ENCODE measurements at places on chromosomes 1 and 21. TPM values are rescaled to one million over a fixed set of nuclear protein-coding genes. Genes with fewer than 3 reads are reported as not detected.
A peak's percentile ranks its signal among the peaks of the same experiment; 100 is the strongest.

CD5L gene
- total RNA-seq, result not detected

DNA sequence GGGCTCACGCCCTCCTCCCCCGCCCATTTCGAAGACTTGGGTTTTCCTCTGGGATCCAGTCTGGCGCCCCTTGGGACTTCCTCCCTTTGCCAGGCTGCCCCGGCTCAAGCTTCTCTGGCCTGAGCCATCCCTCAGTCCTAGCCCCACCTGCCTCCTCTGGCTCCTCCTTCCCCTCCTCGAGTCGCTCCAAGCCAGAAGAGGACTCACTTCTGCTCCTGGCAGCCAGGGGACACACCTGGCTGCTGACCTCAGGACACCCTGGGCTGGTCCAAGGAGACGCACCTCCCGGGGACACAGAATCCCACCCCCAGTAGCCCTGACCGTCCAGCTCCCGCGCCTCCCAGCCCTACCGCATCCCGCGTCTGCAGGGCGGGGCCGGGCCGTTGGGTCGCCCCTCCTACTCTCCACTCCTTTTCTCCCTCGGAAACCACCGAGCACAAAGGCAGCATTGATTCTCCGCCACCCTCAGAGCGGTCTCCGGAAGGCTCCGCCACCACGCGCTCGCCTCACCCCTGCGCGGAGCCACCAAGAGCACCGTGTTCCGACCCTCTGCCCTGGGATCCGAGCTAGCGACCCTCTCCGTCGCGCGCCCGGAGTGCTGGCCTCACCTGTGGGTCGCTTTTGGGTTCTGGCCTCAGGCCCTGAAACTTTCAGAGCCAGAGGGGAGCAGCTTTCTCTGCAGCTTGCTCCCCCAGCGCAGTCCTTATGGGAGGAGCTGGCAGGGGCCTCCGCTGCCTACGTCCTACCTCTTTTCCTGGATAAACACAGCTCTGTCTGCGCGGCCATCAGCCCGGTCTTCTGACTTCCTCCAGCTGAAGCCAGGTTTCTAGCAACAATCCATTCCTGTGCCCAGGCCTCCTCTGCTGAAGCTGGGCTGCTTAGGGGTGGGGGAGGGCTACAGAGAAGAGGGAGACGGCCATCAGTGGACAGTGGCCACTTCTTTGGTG, at the start of gene C2CD4D:
C2CD4D (minus strand) TSS at position 364 of the 947 bp plus-strand sequence. CDS start 831 bp downstream, outside the sequence.
- H3K36me3 ChIP-seq, result peaks cover 14% of the 10 kb centered on the region
- peak; percentile 79 for DNase-seq
- H3K27me3 ChIP-seq, result no peaks in the 10 kb centered on the region

DNA sequence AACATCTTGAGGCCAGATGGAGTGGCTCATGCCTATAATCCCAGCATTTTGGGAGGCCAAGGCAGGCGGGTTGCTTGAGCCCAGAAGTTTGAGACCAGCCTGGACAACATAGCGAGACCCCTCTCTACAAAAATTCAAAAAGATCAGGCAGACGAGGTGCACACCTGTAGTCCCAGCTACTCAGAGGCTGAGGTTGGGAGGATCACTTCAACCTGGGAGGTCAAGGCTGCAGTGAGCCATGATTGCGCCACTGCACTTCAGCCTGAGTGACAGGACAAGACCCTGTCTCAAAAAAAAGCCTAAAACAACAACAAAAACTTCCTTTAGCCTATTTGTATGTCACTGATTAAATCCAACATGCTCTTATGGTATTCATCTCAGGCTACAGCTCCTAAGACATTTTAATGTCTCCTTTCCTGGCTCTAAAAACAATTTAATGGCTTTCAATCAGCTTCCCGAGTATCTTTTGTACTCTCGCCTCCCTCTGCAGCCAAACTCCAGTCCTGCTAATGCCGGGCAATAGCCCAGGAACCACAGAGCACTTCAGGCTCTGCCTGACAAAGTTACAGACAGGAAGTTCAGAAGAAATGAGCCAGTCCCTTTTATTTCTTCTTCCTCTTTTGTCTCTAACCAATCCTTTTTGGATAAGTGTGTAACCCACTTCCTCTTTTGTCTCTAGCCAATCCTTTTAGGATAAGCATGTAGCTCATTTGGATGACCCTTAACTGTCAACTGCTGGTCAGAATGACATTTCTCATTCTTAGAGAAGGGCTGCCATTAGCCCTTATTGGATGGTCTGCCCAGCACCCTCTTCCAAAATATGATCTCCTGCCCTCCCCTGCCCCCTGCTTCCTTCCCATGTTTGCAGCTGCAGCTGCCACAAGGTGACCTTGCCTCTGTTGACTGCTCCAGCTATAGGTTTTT, 6.6 kb upstream of the DOP1B start:
- peaks cover 5% of the 10 kb centered on the region for H3K36me3 ChIP-seq
- peak overlapping the region; percentile 74 for H3K27ac ChIP-seq
- H3K4me3 ChIP-seq, result no peak overlapping the region
- H3K27me3 ChIP-seq, result no peaks in the 10 kb centered on the region
- H3K4me1 ChIP-seq, result peaks cover 24% of the 10 kb centered on the region
- DNase-seq, result no peak

TMEM269 gene
- 0.22 TPM for total RNA-seq

DNA sequence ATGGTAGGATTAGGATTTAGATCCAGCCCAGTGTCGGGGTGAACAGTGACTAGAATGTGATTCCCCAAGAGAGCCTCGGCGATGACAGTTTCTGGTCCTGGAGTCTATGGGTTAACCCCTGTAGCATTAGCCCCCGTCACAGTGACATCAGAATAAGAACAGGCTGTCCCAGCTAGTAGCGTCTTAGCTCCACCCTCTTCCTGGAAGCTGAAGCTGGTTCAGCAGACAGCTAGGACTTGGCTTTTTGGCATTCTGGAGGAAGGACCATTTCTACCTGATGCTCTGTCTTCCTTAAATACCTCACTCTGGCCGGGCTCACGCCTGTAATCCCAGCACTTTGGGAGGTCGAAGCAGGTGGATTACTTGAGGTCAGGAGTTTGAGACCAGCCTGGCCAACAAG, 5.0 kb downstream of the NDUFS2 start:
- no peak overlapping the region for H3K4me3 ChIP-seq
- no peak for DNase-seq
- no peak overlapping the region for H3K27ac ChIP-seq

FCRL5 gene
- 0.05 TPM for total RNA-seq

GRCh38 chr1:35884934-35885333, 1.9 kb downstream of the AGO1 start:
- DNase-seq, result no peak
- H3K27ac ChIP-seq, result no peak overlapping the region
- H3K27me3 ChIP-seq, result no peaks in the 10 kb centered on the region
- peak overlapping the region; percentile 16 for H3K4me3 ChIP-seq
- H3K36me3 ChIP-seq, result peaks cover 6% of the 10 kb centered on the region

EPB41 gene
- 74.9 TPM for total RNA-seq

- peaks cover 11% of the 10 kb centered on the region for H3K27me3 ChIP-seq
- H3K4me1 ChIP-seq, result peaks cover 9% of the 10 kb centered on the region
- no peak overlapping the region for H3K27ac ChIP-seq
- no peak for DNase-seq
- H3K36me3 ChIP-seq, result peaks cover 30% of the 10 kb centered on the region
- H3K4me3 ChIP-seq, result no peak overlapping the region
Measured at GRCh38 chr1:197140121-197140520, 6.3 kb downstream of the ASPM start.

DNA sequence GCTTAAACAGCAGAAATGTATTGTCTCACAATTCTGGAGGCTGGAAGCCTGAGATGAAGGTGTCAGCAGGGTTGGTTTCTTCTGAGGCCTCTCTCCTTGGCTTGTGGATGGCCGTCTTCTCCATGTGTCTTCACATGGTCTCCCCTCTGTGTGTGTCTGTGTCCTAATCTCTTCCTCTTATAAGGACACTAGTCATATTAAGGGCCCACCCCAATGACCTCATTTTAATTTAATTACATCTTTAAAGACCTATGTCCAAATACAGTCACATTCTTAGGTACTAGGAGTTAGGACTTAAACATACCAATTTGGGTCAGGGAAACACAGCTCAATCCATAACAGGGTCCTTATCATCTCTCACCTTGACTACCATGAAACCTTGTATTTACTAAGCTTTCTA, 14.8 kb upstream of the OLIG2 start:
- DNase-seq, result no peak
- no peaks in the 10 kb centered on the region for H3K36me3 ChIP-seq
- no peak overlapping the region for H3K27ac ChIP-seq
- H3K4me1 ChIP-seq, result no peaks in the 10 kb centered on the region
- H3K4me3 ChIP-seq, result no peak overlapping the region

GRCh38 chr1:151156515-151156819, at the start of gene TNFAIP8L2:
Gene TNFAIP8L2 (plus strand): TSS chr1:151156649. CDS start chr1:151158698, 2,049 bp downstream.
- H3K27ac ChIP-seq, result peak within 1 kb of the TSS; percentile 98
- peak; percentile 93 for DNase-seq
- H3K27me3 ChIP-seq, result no peaks in the 10 kb centered on the region
- H3K36me3 ChIP-seq, result peaks cover 44% of the 10 kb centered on the region
- H3K4me1 ChIP-seq, result peaks cover 41% of the 10 kb centered on the region

DNA sequence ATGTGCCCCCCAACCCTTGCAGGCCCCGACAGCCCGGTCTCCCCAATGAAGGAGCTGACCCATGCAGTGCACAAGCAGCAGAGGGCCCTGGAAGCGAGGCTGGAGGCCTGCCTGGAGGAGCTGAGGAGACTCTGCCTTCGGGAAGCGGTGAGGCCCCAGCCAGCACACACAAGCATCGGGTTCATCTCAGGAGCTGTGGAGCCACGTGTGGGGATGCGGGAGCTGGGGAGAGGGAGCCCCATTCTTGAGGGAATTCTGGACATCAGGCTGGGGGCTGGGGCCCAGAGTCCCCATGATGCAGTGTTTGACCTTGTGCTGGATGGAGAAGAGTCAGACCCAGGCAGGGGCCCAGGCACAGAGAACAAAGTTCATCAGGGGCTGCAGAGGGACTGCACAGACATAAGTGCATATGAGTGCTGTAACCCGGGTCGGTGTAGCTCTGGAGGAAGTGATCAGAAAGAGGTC, 4.8 kb downstream of the INAVA start:
- no peak overlapping the region for H3K4me3 ChIP-seq
- H3K27ac ChIP-seq, result no peak overlapping the region
- H3K27me3 ChIP-seq, result peaks cover 5% of the 10 kb centered on the region
- no peaks in the 10 kb centered on the region for H3K4me1 ChIP-seq

DNA sequence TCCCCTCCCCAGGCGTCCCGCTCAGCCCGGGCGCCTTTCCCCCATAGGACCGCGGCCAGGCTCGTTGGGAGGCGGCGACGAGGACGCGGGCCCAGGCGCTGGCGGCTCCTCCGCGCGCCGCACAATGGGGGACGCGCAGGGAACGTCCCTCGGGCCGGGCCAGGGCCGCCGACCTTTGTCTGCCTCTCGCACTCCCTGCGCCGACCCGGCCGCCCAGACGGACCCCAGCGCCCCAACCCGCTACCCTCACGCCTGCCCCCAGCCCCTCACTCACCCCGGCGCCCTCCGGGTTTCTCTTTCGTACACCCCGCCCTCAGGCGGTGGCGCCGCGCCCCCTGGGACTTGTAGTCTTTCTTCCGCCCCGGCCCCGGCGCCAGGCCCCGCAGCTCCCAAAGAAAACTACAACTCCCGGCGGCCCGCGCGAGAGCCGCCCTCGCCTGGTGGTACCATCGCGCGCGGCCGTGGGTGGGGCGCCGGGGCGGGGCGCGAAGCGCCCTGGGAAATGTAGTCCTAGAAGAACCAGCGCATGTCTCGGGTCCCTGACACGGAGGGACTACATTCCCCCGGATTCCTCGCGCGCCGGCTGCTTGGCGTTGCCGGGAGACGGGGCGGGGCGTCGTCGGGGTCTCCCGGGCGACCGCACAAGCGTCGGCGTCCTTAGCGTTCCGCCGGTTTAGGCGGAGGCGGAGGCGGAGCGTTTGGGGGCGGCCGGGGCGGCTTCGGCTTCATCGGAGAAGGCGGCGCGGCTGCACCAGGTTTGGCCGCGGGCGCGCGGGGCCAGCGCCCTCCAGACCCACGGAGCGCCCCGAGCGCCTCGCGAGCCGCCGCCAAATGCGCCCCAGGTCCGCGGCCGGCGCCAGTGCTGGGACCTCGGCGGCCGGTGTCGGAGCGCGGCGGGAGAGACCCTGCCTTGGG, at the start of gene C1orf159:
C1orf159 (minus strand) TSS at position 304 of the 915 bp plus-strand sequence. CDS start 24,546 bp downstream, outside the sequence.
- peak; percentile 99 for DNase-seq
- H3K27me3 ChIP-seq, result peaks cover 7% of the 10 kb centered on the region
- H3K4me1 ChIP-seq, result peaks cover 22% of the 10 kb centered on the region

UBL4B gene
- total RNA-seq, result not detected

- H3K27ac ChIP-seq, result no peak overlapping the region
- H3K36me3 ChIP-seq, result peaks cover 44% of the 10 kb centered on the region
- H3K4me3 ChIP-seq, result no peak overlapping the region
- H3K4me1 ChIP-seq, result no peaks in the 10 kb centered on the region
Measured at GRCh38 chr1:112911506-112912220, 44.3 kb downstream of the SLC16A1 start.

- H3K4me1 ChIP-seq, result no peaks in the 10 kb centered on the region
- peaks cover 13% of the 10 kb centered on the region for H3K27me3 ChIP-seq
Measured at GRCh38 chr1:159584536-159584935, 3.1 kb upstream of the APCS start.
